Pulmonary artery endothelial cell (primary cell): ENCODE measurements at places on chromosomes 16 and 17.
A peak's percentile ranks its signal among the peaks of the same experiment; 100 is the strongest.

DNA sequence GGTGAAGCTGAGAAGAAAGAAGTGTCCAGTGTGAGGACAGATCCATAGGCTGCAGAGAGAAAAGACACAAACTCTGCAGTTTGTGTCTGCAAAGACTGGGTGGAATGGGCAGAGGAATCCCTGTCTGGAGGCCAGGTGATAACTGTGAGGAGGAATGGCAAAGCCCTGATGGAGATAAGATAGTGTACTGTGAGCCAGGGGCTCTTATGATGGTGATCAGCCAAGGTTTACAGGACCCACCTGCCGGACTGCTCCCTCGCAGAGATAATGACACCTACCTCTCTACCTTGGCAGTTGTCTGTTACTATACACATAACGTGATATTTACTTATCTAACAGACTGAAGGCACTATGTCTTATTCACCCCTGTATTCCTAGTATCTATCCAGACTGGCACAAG, 92.6 kb upstream of the ASIC2 start:
- no peak for DNase-seq

DNA sequence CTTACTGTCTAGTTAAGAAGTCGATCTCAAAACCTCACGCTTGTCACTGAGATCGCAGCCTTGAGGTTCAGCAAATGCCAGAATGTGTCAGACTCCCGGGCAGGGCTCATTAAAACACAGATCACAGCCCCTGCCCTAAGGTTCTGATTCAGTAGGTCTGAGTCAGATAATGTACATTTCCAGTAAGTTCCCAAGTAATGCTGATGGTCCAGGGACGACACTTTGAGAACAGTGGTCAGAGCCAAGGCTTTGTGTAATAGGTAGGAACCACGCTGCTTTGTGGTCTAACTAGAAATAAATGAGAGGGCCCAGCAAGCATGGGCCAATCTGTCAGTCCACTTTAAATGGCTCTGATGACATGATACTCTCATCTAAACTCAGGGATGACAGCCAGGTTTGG, 228.6 kb downstream of the ZFHX3 start:
- no peak for DNase-seq

DNA sequence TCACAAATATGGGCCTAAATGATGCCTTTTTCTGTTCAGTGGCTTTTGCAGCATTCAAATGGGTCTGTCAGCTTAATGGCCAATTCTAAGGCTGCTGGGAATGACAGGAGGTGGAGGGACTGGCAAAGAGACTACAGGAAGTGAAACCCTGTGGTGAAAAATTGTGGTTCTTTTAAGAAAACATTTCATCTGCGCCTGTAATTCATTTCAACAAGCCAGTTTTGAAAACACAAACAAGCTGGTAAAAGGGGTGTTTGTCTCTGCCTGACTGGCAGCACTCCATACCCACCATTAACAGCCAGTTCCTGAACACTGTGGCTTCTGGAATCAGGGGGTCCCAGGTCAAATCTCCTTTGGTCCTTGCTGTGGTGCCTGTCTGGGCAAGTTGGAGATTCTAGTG, 3.6 kb upstream of the KDM8 start:
- no peak for DNase-seq

DNA sequence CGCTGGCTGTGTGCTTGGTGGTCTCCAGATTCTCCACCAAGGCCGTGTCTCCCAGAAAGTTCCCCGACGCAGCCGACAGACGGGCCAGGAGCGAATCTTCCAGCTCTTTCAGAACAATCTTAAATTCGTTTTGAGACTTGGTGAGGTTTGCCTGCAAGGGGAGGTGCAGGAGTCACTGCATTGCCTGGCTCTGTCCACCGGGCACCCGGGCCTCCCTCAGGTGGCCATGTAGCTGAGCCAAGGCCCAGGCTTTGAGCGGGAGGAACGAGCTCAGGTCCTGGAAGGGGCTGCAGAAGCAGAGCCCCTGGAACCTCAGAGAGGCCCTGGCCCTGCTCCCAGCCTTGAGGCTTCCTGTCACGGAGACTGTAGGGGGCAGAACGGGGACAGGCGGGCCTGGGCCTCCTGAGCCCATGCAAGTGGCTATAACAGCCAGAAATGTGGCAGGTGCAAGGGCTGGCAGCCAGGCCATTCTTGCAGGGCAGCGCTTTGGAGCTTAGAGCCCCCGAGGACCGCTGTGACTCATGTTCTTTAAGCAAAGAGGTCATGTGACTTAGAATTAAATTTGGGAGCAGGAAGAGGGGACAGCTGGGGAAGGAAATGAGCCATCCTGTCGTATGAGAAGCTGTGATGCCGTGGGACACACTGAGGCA, 72.4 kb downstream of the PGS1 start:
- DNase-seq, result no peak

DNA sequence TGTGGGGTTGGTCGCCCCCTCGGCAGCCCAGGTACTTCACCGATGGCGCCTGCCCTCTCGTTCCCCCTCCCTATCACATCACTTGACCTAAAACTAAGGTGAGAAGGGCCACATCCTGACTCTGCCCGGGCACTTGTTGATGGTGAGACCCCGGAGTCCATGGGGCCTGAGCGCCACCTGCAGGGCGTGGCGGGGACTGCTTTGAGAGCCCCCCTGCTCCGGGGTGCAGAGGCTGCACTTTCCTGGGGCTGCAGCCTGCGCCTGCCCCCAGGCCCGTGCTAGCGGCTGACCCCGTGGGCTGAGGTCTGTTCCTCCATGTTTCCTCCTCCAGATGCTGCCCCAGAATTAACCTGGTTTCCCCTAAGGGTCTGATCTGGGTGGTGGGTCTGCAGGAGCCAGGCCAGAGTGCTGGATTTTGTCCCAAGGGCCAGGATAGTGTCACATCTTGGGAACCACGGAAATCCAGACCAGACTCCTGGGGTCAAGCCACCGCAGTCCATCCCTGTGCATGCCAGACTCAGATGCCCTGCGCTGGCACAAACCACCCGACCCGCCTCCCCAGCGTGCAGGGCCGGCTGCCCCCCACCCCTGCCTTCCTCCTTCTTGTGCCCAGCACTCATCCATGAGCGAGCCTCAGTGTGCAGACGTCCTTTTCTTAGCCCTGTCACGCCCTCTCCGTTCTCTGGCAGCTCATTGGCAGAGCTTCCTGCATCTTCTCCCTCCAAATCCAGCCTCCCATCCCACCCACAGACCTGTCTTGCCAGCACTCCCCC, 2.7 kb downstream of the NDUFAF8 start:
- DNase-seq, result no peak

- no peak for DNase-seq
Observed at GRCh38 chr16:85567101-85567866, 45.8 kb upstream of the GSE1 start.

GRCh38 chr16:56415875-56416274, 9.5 kb downstream of the AMFR start:
- DNase-seq, result no peak

DNA sequence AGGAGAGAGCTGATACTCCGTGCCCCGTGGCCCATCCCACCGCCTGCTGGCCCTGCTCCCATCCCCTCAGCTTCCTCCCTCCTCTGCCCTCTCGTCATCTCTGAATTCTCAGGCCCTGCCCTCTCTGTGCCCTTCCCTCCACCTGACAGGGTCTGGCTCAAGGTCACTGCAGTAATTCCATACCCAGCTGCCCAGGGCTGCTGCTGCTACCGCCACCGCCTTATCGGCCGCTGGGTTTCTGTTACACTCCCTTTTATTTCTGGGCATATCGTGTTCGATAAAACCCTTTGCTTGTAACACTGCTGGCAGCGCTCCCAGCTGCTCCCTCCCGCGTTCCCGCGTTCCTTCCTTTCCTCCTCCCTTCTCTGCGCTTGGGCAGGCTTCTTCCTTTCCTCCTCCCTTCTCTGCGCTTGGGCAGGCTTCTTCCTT, 1.2 kb downstream of the EPN3 start:
- no peak for DNase-seq

DNA sequence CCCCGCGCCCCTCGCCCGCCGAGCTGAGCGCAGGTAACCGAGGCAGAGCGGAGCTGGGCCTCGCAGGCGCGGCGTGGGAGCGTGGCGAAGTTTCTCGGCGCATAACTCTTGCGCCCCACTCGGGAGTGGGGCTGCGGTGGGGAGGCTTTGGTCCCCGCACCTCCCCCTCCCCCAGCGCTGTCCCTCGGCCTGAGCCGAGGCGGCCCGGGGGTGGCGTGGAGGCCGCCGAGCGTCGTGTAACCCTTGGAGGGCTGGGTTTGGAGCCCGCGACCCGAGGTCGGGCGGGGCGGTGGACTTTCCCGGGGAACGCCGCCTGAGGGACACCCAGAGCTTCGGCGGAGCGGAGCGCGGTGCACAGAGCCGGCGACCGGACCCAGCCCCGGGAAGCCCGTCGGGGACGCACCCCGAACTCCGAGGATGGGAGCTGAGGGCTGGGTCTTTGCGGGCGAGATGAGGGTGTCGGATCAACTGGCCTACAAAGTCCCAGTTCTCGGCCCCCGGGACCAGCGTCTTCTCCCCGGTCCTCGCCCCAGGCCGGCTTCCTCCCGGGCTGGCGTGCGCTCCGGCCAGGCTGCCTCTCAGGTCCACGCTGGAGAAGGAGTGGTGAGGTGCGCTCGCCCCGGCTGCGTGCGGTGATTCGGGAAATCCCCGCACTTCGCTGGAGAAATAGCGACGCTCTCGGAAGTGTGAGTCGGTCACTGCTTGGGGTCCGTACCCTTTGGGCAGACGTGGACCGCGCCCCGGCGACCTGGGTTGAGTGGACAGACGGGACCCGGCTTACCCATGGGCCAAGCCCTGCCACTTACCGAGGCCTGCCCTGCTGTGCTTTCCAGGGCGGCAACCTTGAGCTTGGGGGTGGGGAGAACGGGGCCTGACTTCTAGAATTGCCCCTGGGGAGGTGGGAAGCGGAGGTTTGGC, 168.4 kb downstream of the RAB11FIP4 start:
- no peak for DNase-seq

- DNase-seq, result no peak
Observed at GRCh38 chr17:60656499-60656898, 21.2 kb upstream of the BCAS3 start.

DNA sequence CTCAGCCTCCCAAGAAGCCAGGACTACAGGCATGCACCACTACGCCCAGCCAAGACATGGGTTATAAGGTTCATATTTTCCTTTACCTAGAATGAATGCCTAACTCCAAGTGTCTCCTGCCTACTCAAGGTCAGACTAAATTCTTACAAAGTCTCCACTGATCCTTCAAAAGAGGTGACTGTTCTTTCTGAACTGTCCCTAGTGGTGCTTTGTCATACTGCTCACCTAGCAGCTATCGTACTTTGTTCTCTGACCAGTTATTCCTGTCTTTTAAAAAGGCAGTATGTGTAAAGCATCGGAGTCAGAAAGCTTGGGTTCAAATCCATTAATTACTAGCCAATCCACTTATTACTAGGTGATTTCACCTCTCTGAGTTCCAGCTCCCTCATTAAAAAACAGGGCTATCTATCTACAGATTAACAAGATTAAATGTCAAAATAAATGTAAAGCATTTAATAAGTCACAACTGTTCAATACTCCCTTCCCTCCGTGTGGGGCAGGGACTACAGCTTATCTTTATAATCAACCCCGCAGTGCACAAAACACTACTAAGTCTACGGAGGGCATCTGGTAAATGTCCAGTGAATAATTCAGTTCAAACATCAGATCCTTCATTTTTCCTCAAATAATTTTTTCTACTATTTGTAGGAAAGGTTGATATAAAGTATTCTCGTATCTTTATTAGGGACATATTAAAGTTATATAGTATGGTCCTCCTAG, 20.0 kb upstream of the ITGA2B start:
- DNase-seq, result no peak

DNA sequence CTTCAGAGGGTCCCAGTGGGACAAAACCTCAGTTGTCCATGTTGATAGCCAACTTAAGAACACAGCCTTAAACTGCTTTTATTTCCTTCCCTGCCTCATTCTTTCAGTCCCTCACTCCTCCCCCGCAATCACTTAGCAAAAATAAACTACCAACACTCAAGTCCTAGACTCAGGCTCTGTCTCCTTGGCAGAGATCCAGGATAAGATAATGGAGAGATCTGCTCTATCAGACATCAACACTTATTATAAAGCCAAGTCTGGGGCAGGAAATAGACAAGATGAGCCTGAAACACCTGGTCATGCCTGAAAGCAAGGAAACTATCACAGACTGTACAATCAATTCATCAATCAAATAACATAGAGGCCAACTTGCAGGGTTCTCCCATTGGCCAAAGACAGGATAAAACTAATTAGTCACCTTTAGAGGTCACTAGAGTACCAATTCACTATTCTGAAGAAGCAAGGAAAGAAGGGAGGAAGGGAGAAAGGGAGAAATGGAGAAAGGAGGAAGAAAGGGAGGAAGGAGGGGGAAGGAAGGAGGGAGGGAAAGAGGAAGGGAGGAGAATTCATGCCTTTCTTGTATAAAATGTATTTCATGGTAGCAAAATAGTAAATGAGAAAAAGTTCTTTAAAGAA, 15.7 kb downstream of the HYDIN start:
- DNase-seq, result no peak

- no peak for DNase-seq
Observed at GRCh38 chr17:31598399-31598782, 206.9 kb downstream of the RAB11FIP4 start.

DNA sequence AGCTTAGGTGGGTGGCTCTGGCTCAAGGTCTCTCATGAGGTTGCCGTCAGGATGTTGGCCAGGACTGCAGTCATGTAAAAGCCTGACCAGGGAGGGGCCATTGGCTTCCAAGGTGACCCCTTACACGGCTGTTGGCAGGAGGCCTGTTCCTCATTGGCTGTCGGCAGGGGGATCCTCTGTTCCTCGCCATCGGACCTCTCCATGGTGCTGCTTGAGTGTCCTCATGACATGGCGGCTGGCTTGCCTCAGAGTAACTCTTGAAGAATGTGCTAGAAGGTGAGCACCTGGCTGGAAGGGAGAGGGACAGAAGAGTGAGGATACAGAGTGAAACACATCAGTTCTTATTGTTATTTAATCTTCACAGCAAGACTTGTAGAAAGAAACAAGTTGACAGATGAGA, 4.7 kb upstream of the RPRML start:
- no peak for DNase-seq

GRCh38 chr16:76816475-76816874, 374.5 kb upstream of the MON1B start:
- DNase-seq, result no peak

GRCh38 chr16:68665501-68665900, 20.4 kb downstream of the CDH3 start:
- DNase-seq, result no peak

DNA sequence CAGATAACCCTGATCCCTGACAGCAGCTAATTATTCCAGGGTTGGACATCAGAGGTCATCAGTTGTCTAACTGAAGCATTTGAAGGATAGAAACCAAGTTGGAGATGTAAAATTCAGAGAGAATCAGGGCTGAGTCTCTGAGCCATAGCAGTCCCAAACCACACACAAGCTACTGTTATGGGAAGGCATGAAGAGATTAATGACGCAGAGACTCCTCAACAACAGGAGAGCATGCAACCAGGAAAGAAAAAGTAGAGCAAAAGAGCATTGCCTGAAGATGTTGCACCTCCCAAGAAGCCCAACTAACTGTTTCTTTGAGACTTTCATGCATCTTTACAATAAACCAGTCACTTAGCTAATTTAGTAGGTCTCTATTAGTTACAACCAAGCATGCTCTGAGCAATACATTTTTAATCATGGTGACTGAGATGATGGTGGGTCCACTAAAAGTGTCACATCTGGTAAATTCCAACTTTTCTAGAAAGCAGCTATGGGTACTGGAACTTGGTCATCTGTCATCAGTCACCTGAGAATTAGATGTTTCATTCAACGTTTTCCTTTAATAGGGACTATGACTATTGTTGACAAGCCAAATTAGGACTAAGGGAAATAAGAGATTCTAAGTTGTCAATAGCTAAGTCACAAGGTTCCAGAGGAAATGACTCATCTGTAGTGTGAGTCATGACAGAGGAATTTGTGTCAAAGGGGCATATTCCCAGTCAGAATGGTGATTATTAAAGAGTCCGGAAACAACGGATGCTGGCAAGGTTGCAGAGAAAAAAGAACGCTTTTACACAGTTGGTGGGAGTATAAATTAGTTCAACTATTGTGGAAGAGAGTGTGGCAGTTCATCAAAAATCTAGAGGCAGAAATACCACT, 239.8 kb downstream of the CHD9NB start:
- DNase-seq, result peak; percentile 3
